ENCODE measurements at places on chromosomes 3 and 15.

- no peak for DNase-seq
Measured at GRCh38 chr3:132789959-132790358, 67.8 kb upstream of the NPHP3 start.

GRCh38 chr3:52649461-52650210 lies 36.1 kb downstream of the PBRM1 start:
- no peak for DNase-seq

DNA sequence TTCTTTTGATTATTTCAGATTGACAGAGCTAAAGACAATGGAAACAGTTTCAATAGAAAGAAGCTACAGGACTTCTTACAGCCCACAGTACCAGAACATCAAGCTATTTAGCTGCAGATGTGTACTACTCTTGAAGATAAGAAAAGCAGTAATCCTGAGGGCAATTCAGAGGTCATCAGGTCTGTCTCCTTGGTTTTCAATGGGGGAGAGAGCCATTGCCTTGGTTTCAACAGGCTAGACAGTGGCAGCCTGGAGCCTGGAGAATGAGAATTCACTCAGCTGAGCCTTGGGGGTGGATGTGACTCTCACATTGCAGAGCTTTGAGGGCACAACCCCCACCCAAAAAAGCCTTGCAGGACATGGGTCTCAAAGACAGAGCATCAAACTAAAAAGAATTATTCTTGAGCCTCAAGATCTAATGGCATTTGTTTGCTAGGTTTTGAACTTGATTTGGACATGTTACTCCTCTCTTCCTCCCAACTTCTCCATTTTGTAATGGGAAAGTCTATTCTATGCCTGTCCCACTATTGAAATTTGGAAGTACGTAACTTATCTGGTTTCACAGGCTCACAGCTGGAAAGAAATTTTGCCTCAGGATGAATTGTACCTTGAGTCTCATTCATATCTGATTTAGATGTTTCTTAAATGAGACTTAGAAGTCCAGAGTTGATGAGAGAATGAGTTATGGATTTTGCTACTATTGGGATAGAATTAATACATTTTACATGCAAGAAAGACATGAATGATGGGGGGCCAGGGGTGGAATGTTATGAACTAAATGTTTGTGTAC lies 36.9 kb downstream of the PLSCR1 start:
- DNase-seq: no peak

DNA sequence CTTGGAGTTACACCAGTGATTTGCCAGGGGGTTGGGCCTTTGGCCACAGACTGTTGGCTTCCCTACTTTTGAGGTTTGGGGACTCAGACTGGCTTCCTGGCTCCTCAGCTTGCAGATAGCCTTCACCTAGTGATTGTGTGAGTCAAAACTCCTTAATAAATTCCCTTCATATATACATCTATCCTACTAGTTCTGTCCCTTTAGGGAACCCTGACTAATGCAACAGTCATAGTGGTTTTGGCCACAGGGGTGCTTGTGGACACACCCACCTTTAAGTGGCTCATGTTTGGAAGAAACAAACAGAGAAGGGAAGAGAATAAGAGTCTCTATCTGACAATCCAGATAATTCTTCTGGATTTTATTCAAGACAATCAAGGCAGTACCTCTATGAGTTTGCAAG lies 457.7 kb downstream of the EPHA3 start:
- DNase-seq: no peak

DNA sequence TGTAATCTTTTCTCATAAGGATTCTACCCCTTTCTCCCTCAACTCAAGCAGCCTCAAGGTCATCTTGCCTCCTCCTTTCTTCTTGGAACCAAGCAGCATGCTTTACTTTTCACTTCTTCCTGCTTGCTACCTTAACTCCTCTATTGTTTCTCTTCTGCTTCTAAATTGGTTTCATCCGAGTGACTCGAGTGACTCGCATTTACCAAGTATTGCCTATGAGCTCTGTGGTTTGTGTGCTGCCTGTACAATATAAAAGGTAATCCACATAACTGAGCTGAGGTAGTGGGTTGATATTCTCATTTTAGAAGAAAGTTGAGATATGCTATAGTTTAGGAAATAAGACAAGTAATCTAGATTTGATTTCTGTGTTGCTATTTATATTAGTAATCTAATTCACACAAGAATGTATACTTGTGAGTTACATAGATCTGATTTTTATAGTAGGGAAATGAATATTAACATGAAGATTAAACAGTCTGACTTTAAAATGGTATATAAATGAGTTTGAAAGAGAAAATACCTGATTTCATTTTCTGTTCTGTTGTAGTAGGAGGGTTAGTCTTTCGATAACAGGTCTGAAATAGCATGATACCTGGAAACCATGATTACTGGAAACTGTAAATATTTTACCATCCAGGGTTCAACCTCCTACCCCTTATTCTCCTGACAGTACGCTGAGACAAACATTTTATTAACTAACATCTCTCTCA lies 5.5 kb downstream of the HHLA2 start:
- no peak for DNase-seq

- no peak for DNase-seq
Measured at GRCh38 chr15:48323294-48323693, 7.9 kb upstream of the DUT start.

DNA sequence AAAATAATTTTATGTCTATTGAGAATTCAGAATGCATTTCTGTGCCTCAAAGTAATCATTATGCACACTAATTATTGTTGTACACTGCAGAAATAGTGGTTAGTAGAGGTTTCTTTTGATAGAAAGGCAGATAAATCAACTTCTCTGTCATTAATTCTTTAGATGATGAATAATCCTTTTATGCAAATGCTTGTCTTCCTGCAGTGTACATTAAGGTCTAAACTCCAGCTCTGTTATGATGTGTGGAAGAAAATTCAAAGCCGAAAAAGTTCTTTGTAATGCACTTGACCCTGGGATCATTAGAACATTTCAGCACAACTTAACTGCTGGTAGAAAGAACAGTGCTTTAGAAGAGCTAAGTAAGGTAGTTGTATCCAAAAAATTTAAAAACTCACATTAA lies 353.0 kb downstream of the NLGN1 start:
- DNase-seq: no peak
